NCI-H1694 (cell line): ENCODE measurements at places on chromosomes 12 and 14.
A peak's percentile ranks its signal among the peaks of the same experiment; 100 is the strongest.

- DNase-seq, result no peak
Observed at GRCh38 chr12:91753649-91754048, 392.0 kb downstream of the BTG1 start.

DNA sequence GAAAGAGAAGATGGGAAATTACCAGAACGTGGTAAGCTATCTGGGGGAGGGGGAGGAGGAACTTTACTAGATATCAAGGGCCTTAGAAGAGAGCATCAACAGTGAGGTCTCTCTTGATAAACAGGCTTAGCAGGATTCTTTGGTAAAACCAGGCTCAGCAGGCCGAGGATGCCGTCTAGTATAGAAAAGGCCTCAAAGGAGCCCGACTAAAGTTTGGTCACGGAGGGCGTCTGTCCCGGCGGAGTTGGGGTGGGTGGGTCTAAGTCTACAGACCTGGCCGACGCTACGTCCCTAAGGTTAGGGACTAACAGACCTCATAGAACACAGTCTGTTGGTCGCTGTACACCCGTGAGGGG, 538 bp upstream of the TIGAR start:
- DNase-seq, result no peak

GRCh38 chr14:79011091-79011919, 841.1 kb downstream of the NRXN3 start:
- DNase-seq, result peak; percentile 58

GRCh38 chr14:104576232-104576969, 3.2 kb upstream of the C14orf180 start:
- DNase-seq, result no peak

- no peak for DNase-seq
Observed at GRCh38 chr14:61598980-61599379, 96.3 kb upstream of the HIF1A start.
